ENCODE measurements at places on chromosomes 12 and 14.

- DNase-seq, result no peak
Observed at GRCh38 chr14:22668417-22668816, 24.3 kb upstream of the OR6J1 start.

GRCh38 chr12:51869931-51870330, 18.0 kb upstream of the ANKRD33 start:
- DNase-seq, result no peak

- no peak for DNase-seq
Observed at GRCh38 chr14:95068521-95068920, 88.8 kb downstream of the DICER1 start.

- DNase-seq, result no peak
Observed at GRCh38 chr12:11348439-11348838, 38.2 kb upstream of the PRB4 start.

- no peak for DNase-seq
Observed at GRCh38 chr12:6935371-6936193, 7.8 kb downstream of the ATN1 start.

- peak; percentile 52 for DNase-seq
Observed at GRCh38 chr14:77498120-77498979, at the start of gene ISM2. Gene ISM2, minus strand, starts transcription at chr14:77498816. Its CDS starts 23 bp downstream, at chr14:77498793.

DNA sequence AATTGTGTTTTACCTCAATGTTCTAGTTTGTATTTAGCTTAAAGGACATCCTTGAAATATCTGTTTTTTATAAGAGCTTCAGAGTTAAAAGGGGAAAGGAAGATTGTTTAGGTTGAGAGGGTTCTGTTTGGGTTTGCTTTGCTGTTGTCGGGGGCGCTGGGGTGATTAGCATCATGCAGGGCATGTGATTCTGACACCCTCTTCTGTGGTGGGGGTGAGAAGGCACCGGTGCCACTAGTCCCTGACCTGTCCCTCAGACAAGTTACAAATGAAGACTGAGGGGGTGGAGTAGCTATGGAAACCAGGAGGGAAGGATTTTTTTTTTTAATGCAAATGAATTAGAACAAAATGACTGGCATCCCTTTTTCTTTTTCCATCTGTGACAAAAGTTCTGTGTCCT, 291.3 kb downstream of the RPAP3 start:
- DNase-seq, result peak; percentile 67

GRCh38 chr12:97168804-97169203, 261.7 kb downstream of the NEDD1 start:
- DNase-seq, result no peak

GRCh38 chr12:66329941-66330340, 27.6 kb downstream of the HELB start:
- no peak for DNase-seq

DNA sequence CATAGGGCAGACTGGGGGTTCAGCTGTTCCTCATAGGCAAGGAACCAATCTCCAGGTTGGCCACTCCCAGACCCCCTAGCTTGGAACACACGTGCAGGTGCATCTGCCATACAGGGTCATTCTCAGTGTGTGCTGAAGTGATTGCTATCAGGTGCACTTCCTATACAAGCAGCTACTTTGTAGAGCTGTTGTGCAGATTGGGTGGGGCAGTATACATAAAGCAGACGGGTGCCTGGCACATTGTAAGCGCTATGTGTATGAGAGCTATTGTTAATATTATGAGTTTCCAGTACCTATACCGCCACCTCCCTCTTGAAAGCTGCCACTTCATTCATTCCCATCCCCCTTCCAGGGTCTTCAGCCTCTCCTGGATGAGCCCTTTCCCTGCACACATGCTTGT, 17.3 kb downstream of the IRF2BPL start:
- no peak for DNase-seq

DNA sequence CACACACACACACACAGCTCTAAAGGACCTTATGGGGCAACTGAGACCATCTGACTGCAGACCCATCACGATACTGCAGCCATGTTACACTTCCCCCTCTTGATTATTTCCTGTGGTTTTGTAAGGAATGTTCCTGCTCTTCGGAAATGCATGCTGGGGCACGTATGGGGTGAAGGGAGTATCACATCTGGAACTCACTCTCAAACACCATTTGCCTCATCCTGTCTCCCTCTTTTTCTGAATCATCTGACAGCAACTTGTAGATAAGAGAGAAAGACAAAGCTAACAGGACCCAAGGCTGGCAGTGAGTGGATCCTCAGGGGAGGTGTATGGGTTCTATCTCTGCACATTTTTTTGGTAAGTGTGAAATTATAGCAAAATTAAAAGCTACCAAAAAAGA, 50.3 kb downstream of the RIMBP2 start:
- DNase-seq, result no peak

GRCh38 chr14:95784137-95784536, 70.2 kb upstream of the TCL1A start:
- no peak for DNase-seq

- DNase-seq, result no peak
Observed at GRCh38 chr14:59221568-59221967, 33.1 kb downstream of the DAAM1 start.

- DNase-seq, result no peak
Observed at GRCh38 chr14:47674543-47675465, 601 bp downstream of the MDGA2 start.

GRCh38 chr12:130849561-130850417, 10.7 kb upstream of the STX2 start:
- DNase-seq, result no peak

DNA sequence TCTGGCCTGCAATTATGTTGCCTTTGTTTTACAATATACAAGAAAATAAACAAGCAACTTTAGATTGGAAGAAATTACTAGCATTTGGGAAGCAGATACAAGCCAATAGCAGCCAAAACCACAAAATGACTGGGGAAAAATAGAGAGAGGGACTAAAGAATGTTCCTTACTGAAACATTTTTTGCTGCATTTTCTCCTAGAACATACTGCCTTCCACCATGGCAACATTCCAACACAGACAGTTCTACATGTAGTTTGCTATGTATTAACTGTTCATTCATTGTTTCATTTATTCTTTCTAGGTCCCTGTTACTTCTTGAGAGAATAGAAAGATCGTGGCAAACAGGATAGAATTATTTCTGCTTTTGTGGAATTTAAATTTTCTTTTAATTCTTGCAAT, 530.2 kb downstream of the RPS29 start:
- no peak for DNase-seq

DNA sequence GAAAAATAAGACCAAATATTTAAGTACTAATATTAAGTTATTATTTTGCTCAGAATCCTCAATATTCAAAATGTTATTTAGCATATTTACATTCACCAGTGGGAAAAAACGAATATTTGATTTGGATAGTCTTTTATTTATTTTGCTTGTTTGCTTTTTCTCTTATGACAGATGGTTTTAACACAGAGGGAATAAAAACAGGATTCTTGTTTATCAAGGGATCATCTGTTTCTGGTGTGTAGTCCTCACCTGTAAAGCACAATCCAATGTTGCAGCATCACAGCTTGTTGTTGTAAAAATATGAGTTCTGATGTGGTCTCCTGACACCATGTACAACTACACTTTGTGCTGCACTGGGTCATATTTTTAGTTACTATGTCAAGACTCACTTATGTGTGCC, 103.9 kb downstream of the AVPR1A start:
- DNase-seq, result no peak

- no peak for DNase-seq
Observed at GRCh38 chr12:107749083-107749482, 11.9 kb downstream of the PRDM4 start.

DNA sequence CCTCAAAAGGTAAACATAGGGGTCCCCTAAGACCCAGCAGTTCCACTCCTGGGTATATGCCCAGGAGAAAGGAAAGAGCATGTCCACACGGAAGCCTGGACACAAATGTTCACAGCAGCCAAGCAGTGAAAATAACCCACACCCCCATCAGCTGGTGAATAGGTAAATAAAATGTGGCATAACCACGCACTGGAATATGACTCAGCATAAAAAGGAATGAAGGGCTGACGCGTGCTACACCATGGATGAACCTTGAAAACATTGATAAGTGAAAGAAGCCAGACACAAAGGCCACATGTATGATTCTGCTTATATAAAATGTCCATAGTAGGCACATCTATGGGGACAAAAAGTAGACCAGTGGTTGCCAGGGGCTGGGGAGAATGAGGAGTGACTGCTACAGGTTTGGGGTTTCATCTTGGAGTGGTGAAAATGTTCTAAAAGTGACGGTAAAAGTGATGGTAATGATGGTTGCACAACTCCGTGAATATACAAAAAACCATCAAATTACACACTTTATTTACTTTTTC, 3.8 kb upstream of the SCARB1 start:
- DNase-seq, result no peak

DNA sequence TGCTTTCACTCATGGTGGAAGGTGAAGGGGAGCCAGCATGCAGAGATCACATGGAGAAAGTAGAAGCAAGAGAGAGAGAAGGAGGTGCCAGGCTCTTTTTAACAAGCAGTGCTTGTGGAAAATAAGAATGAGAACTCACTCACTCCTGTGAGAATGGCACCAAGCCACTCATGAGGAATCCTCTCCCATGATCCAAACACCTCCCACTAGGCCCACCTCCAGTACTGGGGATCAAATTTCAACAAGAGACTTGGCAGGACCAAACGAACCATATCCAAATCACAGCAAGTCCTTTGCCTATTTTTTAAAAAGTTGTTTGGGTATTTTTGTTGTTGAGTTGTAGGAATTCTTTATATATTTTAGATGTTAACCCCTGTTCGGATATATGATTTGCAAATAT, 245.9 kb upstream of the ARID2 start:
- no peak for DNase-seq

GRCh38 chr12:84950971-84951546, 38.5 kb upstream of the SLC6A15 start:
- no peak for DNase-seq

- no peak for DNase-seq
Observed at GRCh38 chr12:34126805-34127204, 104.5 kb downstream of the ALG10 start.

DNA sequence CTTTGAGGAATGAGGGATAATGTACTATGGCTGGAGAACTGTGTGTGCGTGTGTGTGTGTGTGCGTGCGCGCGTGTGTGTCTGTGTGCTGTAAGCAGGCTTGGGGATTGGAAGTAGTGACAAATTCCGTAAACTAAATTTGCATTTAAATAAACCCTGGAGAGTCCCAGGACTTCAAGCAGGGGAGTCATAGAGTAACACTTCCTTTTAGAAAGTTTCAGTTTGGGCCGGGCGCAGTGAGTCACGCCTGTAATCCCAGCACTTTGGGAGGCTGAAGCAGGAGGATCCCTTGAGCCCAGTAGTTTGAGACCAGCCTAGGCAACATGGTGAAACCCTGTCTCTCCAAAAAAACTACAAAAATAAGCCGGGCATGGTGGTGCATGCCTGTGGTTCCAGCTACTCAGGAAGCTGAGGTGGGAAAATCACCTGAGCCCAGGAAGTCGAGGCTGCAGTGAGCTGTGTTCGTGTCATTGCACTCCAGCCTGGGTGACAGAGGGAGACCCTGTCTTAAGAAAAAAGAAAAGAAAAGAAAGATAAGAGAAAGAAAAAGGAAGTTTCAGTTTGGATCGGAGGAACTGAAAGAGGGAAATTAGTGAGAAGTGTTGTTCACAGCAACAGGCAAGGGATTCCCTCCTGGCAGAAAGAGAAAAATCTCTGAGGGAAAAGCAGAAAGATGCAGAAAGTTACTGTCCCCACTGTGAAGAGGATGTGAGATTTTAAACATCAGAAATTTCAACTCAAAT, 222.7 kb upstream of the SOX5 start:
- no peak for DNase-seq

DNA sequence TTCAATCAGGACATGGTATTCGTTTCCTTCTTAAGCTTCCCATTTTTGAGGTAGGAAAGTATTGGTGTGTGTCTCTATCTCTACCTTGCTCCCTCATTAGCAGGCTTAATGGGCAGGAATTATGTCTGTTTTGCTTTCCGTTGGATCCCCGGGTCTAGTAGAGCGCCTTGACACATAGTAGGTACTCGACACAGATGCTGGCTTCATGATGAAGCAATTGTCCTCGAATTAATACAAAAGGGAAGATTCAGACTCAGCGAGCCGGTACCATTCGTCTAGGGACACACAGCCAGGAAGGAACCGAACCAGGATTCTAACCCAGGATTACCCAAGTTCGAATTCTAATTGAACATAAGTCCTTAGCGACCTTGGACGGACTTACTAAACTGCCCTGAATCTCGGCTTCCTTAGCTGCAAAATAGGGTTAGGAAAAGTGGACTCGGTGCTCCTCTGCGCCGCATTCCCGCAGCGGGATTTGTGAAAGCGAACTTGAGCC, 496 bp upstream of the ISCU start:
- no peak for DNase-seq

GRCh38 chr12:121003650-121004049, 12.6 kb downstream of the C12orf43 start:
- DNase-seq, result no peak

GRCh38 chr12:32444895-32445294, 45.5 kb downstream of the FGD4 start:
- no peak for DNase-seq

DNA sequence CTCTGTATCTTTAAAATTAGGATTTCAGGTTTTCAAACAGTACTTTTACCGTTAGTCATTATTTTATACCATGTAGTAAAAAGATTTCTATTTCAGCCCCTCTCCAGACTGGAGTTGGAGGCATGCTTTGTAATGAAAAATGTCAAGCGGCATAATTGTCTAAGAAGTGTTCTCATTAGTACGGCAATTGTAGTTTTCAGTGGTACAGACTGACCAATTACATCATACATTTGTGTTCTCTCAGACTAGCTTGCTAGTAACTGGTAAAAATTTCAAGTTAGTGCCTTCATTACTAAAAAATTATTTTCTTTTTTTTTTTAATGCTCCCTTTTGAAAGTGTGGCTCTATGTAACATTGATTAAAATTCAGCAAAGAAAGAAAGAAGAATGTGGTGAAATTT, 4.5 kb downstream of the USP30 start:
- no peak for DNase-seq

GRCh38 chr14:76904740-76905569, 78.7 kb downstream of the LRRC74A start:
- no peak for DNase-seq

- no peak for DNase-seq
Observed at GRCh38 chr12:94750864-94751263, 100.5 kb upstream of the TMCC3 start.

DNA sequence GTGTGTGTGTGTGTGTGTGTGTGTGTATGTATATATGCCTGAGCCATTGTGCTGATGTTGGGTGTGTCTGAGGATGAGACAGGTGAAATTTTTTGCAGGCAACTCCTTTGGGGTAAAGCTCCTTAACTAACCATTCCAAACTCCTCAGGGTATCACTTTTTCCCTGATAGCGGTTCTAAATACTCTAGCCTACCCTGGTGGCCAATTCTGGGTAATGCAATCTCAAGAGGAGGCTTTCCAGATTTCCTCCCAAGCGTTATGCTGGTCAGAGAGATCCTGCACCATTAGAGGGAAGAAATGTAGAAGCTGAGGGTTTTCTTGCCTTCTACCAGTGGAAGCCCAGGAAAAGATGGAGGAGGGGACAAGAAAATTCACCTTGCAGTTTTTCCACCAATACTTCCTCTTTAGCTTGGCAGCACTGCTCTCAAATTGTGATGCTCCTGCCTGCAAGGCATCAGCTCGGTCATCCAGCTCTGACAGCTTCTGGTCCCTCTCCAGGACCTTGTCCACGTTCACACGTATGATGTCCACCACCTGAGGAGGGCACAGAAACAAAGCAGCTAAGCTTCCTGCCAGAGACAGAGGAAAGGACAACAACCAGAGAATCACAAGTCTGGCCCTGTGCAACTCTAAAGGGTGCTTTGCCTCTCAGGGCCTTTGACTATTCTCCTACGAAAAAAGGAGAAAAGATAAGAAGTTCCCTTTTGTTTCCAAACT, 4.9 kb downstream of the VAMP1 start:
- DNase-seq, result peak; percentile 58
